ENCODE measurements at places on chromosomes 3 and 15. TPM values are rescaled to one million over a fixed set of nuclear protein-coding genes. Genes with fewer than 3 reads are reported as not detected.

DNA sequence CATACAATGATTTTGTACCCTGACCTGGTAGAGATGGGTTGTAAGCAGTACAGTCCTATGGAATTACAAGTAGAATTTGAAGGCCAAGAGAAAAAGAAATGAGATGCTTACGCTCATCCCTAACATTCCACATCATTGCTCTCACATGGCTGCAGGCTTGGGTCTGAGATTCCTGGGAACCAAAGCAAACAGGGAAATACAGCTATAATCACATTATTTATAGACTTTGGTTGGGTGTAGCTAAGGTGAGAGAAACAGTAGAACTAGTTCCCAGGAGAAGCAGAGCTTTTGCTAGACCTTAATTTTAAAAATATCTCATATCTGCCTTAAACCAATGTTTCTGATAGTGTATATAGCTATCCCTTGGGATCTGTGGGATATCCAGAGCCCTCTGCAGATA, 51.4 kb downstream of the SLCO3A1 start:
- DNase-seq = no peak
- H3K36me3 ChIP-seq = no peaks in the 10 kb centered on the region
- no peak overlapping the region for H3K4me3 ChIP-seq
- no peaks in the 10 kb centered on the region for H3K4me1 ChIP-seq

GRCh38 chr3:63354160-63354559, 76.1 kb downstream of the SYNPR start:
- no peak overlapping the region for H3K4me3 ChIP-seq
- no peak overlapping the region for H3K27ac ChIP-seq
- no peaks in the 10 kb centered on the region for H3K4me1 ChIP-seq
- no peaks in the 10 kb centered on the region for H3K36me3 ChIP-seq
- no peaks in the 10 kb centered on the region for H3K27me3 ChIP-seq
- no peak for DNase-seq

GRCh38 chr3:44128057-44128775, 113.5 kb upstream of the TOPAZ1 start:
- H3K27ac ChIP-seq = no peak overlapping the region
- no peak overlapping the region for H3K4me3 ChIP-seq
- no peaks in the 10 kb centered on the region for H3K4me1 ChIP-seq
- no peak for DNase-seq
- H3K27me3 ChIP-seq = no peaks in the 10 kb centered on the region

DNA sequence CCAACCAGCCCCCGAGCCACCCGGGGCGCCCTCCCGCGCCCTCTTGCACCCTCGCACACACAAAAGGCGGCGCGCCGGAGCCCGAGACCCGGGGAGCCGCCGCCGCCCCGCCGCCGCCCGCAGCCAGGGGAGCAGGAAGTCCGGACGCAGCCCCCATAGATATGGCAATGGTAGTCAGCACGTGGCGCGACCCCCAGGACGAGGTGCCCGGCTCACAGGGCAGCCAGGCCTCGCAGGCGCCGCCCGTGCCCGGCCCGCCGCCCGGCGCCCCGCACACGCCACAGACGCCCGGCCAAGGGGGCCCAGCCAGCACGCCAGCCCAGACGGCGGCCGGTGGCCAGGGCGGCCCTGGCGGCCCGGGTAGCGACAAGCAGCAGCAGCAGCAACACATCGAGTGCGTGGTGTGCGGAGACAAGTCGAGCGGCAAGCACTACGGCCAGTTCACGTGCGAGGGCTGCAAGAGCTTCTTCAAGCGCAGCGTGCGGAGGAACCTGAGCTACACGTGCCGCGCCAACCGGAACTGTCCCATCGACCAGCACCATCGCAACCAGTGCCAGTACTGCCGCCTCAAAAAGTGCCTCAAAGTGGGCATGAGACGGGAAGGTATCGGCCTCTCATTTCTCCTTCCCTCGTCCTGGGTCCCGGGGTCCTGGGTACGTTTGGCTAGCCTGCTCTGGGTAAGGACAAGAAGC, 1.6 kb downstream of the NR2F2 start:
- no peaks in the 10 kb centered on the region for H3K27me3 ChIP-seq
- peak; percentile 40 for DNase-seq
- H3K4me3 ChIP-seq = peak overlapping the region; percentile 46
- H3K36me3 ChIP-seq = peaks cover 8% of the 10 kb centered on the region

- no peak overlapping the region for H3K27ac ChIP-seq
- no peaks in the 10 kb centered on the region for H3K27me3 ChIP-seq
- peaks cover 5% of the 10 kb centered on the region for H3K4me1 ChIP-seq
- no peak overlapping the region for H3K4me3 ChIP-seq
Observed at GRCh38 chr3:49476563-49476962, 6.5 kb downstream of the DAG1 start.

GRCh38 chr15:43516801-43517353, 531 bp upstream of the MAP1A start:
- H3K4me1 ChIP-seq = peaks cover 10% of the 10 kb centered on the region
- H3K27ac ChIP-seq = peak overlapping the region; percentile 72

DNA sequence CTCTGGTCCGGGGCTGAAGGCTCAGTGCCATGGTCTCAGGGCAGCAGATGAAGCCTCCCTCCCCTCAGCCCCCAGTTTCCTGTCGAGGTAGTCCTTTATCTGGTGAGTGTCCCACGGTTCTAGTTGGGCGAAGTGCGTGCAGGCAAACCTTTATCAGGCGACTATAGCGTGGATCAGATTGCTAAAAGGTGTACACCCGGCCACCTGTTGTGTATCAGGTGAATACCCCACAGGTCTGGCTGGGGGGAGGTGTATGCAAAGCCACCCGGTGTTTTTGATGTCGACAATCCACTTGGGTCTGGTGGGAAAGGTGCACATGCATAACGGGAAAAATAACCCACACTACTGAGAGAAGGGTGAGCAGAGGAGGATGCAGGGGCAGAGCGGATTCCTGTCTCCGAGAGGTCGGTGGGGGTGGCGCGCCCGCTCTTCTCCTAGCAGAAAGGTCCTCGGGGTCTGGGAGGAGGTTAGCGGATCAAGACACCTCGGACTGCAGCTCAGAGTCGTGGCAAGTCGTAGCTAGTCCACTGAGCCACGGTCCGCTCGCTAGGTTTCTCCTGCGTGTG, 507 bp downstream of the SLC12A6 start:
- H3K27ac ChIP-seq = peak overlapping the region; percentile 63
- peak overlapping the region; percentile 66 for H3K4me3 ChIP-seq
- no peaks in the 10 kb centered on the region for H3K27me3 ChIP-seq
- no peak for DNase-seq
- H3K36me3 ChIP-seq = no peaks in the 10 kb centered on the region
- H3K4me1 ChIP-seq = peaks cover 7% of the 10 kb centered on the region

- no peaks in the 10 kb centered on the region for H3K4me1 ChIP-seq
- no peaks in the 10 kb centered on the region for H3K27me3 ChIP-seq
- H3K4me3 ChIP-seq = no peak overlapping the region
- no peak for DNase-seq
- H3K36me3 ChIP-seq = no peaks in the 10 kb centered on the region
Observed at GRCh38 chr3:112437146-112438022, 61.9 kb downstream of the BTLA start.

LDHAL6B gene
- not detected for polyA plus RNA-seq

DNA sequence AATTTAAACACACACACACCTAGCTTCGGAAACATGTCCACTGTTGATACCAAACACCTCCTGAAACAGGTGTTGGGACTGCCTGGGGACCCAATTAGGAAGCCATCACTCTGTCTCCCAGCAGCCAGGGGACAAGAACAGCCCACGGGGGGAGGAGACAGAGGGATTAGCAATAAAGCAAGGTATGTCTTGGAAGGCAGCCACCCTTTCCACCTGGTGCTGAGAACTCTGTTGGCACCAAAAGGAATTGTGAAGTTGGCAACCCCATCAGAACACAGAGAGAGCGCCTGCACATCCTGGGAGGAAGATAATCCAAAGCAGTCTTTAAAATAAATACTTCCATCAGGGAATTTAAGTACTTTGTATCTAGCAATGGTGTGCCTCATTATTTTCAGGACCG, 111.0 kb downstream of the ADAMTS17 start:
- H3K36me3 ChIP-seq = no peaks in the 10 kb centered on the region
- no peak overlapping the region for H3K27ac ChIP-seq
- peaks cover 10% of the 10 kb centered on the region for H3K4me1 ChIP-seq
- no peaks in the 10 kb centered on the region for H3K27me3 ChIP-seq

DNA sequence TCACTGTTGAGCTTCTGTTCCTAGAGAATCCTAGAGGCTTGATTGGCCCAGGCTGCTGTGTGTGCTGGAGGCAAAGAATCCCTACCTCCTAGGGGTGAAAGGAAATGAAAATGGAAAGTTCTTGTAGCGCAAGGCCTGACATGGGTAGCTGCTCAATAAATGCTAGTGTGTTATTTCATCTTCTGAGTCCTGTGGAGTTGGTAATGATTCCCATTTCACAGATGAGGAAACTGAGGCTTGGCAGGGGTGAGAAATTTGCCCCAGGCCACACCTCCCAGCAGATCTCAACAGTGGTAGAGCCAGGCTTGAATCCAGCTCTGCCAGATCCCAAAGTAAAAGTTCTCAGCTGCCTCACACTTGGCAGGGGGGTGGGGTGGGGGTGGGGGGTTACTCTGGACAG, 26.1 kb downstream of the HDAC11 start:
- H3K27me3 ChIP-seq = no peaks in the 10 kb centered on the region
- no peaks in the 10 kb centered on the region for H3K36me3 ChIP-seq
- H3K4me3 ChIP-seq = no peak overlapping the region
- no peak for DNase-seq
- peaks cover 7% of the 10 kb centered on the region for H3K4me1 ChIP-seq
- no peak overlapping the region for H3K27ac ChIP-seq

DNA sequence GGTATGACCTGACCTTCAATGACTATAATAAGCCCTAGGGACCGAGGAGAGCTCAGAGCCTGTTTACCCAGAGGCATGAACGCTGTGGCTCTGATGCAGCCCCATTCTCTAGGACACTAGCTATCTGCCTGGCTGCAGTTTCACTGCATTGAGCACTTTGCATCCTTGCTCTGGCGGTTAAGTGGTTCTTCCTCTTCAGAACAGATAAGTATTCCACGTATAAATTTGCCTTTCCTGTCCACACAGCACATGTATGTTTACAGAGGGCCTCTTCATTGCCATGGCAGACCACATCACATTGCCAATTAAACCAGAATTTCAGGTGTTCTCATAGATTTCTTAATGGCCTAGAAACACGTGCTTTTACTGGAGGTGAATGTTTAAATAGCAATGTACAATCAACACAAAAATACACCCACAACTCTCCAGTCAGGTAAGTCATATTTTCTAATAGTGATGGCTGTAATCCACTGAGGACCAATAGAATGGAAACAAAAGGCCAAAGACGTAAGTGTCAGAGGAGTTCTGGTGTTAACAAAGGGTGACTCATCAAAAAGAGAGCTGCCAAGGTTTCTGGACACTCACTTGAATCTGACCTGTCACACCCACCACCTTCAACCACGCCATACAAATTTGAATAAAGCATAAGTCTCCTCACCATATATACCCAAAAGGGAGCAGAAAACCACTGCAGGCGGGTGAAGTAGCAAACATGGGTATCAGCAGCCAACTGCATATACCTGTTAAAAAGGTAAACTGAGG, 553.4 kb downstream of the OCA2 start:
- no peak overlapping the region for H3K27ac ChIP-seq
- H3K4me1 ChIP-seq = no peaks in the 10 kb centered on the region
- H3K4me3 ChIP-seq = no peak overlapping the region
- no peak for DNase-seq
- no peaks in the 10 kb centered on the region for H3K36me3 ChIP-seq
- no peaks in the 10 kb centered on the region for H3K27me3 ChIP-seq

DNA sequence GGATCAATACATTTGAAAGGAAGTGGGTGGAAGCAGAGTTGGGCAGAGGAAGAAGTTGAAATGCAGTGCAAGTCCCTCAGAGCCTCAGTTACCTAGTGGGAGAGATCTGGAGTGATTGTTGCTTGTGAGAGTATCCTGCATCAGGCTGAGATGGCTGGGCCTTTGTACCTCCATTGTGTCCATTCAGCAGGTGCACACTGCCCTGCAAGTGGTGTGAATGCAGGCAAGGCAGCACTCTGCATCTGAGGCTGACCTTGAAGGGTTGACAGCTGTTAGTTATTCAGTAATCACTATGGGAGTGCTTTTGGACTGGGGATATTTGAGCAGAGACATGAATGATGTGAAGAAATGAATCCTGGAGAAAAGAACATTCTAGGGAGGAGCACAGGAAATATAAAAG, 25.2 kb downstream of the ATP6V1A start:
- H3K36me3 ChIP-seq = no peaks in the 10 kb centered on the region
- H3K4me1 ChIP-seq = peaks cover 4% of the 10 kb centered on the region
- H3K4me3 ChIP-seq = no peak overlapping the region
- no peak for DNase-seq
- H3K27me3 ChIP-seq = no peaks in the 10 kb centered on the region

- DNase-seq = no peak
- no peaks in the 10 kb centered on the region for H3K27me3 ChIP-seq
- H3K4me3 ChIP-seq = no peak overlapping the region
- H3K27ac ChIP-seq = no peak overlapping the region
- H3K4me1 ChIP-seq = no peaks in the 10 kb centered on the region
Observed at GRCh38 chr3:42514876-42515275, 12.4 kb downstream of the VIPR1 start.

DNA sequence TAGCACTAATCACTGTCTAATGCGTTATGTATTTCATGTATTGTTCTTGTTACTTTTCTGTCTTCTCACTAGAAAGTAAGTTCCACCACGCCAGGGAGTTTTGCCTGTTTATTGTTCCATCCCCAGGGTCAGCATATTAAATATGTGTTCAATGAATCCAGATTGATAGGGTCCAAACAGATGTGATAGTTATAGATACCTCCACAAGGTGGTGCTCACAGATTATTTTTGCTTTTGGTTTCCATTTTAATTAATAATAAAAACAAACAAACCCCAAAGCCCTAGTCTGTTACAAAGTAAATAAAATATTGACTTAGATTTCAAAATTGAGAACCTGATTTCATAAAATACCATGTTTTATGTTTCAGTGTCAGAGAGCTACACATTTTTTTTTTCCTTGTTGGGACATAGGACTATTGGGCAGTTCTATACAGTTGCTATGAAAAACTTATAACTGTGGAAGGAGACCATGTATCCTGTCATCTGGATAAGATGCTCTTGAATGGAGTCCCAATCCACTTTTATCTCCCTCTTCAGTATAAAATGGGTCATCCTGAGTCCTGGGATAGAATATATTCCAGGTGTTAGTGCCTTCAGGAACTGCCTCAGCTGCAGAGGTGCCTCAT, 12.4 kb downstream of the OTOL1 start:
- no peak for DNase-seq
- no peaks in the 10 kb centered on the region for H3K27me3 ChIP-seq
- H3K27ac ChIP-seq = no peak overlapping the region

- peaks cover 5% of the 10 kb centered on the region for H3K4me1 ChIP-seq
- H3K27ac ChIP-seq = no peak overlapping the region
- DNase-seq = no peak
- H3K36me3 ChIP-seq = no peaks in the 10 kb centered on the region
- no peaks in the 10 kb centered on the region for H3K27me3 ChIP-seq
Observed at GRCh38 chr15:76973362-76973743, 21.6 kb upstream of the PSTPIP1 start.

GRCh38 chr3:194259982-194260766, 91.0 kb downstream of the CPN2 start:
- no peak for DNase-seq
- H3K4me1 ChIP-seq = peaks cover 2% of the 10 kb centered on the region
- no peaks in the 10 kb centered on the region for H3K27me3 ChIP-seq

GRCh38 chr15:32747921-32748342, 30.1 kb downstream of the GREM1 start:
- no peak overlapping the region for H3K27ac ChIP-seq
- no peak overlapping the region for H3K4me3 ChIP-seq
- no peak for DNase-seq
- no peaks in the 10 kb centered on the region for H3K4me1 ChIP-seq

GABRA5 gene
- polyA plus RNA-seq = not detected

GRCh38 chr3:36444909-36445308, 64.6 kb downstream of the STAC start:
- no peak overlapping the region for H3K4me3 ChIP-seq
- DNase-seq = no peak
- H3K27ac ChIP-seq = no peak overlapping the region

Data from ovary (tissue), 10 donors.